ENCODE measurements at places on chromosomes 6 and 20.
A peak's percentile ranks its signal among the peaks of the same experiment; 100 is the strongest.

DNA sequence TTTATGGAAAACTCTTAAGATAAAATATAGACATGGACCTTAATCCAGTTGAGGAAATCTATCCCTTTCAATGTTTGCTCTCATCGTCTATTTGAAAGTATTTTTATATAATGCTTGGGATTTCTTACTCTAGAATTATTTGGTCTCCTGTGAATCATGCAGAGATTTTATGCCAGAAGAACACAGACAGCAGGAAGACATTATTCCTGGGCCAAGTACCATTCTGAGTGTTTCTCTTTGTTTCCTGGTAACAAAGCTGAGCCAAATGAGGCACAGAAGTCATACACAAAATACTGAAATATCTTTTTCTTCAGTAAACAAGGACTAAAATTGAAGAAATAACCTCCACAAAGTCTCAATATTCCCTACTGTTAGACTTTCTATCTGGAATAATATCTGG is 538.2 kb upstream of the EYS start:
- ATAC-seq: no peak

- no peak for ATAC-seq
Observed at GRCh38 chr6:22569281-22570184, at the start of gene HDGFL1. Gene HDGFL1, plus strand, starts transcription at chr6:22569566. Its CDS starts 10 bp downstream, at chr6:22569576.

GRCh38 chr20:63495741-63496595 is 2.9 kb downstream of the EEF1A2 start:
- ATAC-seq: peak; percentile 68

- ATAC-seq: no peak
Observed at GRCh38 chr6:109872968-109873545, 105.1 kb upstream of the GPR6 start.

DNA sequence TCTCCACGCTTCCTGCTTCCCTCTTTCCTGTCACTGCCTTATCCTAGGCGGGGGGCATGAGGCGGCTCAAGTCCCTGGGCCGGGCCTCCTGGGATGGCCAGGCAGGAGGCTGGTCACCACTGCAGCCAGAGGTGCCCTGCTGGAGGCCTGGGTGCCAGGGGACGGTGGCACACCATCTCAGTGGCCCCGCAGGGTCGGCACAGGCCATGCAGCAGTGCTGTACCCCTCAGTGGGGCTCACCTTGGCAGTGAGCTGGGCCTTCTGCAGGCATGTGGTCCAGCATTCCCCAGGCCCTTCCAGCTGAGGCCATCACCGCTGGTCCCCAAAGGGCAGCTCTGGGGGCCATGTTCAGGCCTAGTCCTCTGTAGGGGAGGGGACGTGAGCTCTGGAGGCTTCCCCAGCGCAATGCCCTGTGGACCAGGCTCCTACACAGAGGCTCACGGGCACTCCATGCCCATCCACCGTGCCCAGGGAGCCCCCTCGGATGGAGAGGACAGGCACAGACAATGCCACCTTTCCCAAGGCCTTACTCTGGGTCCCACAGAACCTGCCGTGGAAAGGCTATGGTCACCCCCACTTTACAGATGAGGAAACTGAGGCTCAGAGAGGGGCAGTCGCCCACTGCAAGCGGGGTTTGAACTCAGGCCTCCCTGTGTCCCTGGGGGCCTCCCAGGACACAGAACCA is 123.8 kb downstream of the TAF4 start:
- ATAC-seq: no peak

DNA sequence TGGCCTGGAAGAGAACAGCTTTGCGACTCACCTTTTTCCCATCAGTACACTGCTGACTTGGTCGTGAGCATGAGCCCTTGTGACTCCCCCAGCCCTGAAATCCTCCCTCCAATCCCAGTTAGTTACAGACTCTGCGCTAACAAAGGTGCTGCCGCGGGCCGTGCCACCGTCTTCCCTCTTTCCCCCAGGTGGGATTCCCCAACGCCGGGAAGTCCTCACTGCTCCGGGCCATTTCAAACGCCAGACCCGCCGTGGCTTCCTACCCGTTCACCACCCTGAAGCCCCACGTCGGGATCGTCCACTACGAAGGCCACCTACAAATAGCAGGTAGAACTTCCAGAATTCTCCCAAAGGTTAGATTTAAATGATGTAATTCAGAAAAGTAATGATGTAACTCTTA is 16.1 kb downstream of the MTG2 start:
- ATAC-seq: no peak

DNA sequence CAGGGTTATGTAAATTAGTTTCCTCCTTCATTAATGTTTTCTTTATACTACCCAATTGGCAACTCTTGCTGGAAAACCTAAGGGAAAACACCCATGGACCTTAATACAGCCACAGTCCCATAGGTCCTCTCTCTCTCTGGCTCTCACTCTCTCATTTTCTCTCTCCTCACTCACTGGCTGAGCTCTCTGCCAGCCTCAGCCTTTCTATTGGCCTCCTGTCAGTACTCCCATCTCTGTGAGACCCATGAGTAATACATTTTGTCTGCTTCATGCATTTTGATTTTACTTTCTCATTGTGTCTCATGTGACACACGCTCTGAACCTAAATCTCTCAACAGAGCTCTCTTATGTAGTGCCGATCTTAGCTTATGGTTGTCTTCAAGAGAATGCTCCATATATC is 907.5 kb downstream of the C6orf118 start:
- ATAC-seq: no peak

GRCh38 chr6:157134402-157135047 is 188.8 kb downstream of the TMEM242 start:
- ATAC-seq: no peak

- no peak for ATAC-seq
Observed at GRCh38 chr6:169450097-169450496, 196.5 kb upstream of the THBS2 start.

DNA sequence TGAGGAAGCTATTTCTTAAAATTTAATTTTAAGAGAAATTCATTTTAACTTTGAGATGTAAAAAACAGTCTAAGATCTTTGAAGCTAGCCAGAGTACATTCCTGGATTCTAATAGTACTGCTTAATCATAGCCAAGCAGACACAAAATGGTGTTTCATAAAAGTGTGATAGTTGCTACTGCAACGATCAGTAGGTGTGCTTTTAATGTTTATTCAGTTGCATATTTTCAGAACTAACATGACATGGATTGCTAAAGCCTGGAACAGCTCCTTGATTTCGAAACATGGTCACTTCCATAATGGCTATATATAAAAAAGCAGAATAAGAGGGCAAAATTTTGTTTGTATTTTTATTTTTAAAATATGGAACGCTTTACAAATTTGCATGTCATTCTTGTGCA is 35.5 kb downstream of the SESN1 start:
- ATAC-seq: no peak

- ATAC-seq: peak; percentile 79
Observed at GRCh38 chr6:83429857-83430610, 817 bp downstream of the ME1 start.

DNA sequence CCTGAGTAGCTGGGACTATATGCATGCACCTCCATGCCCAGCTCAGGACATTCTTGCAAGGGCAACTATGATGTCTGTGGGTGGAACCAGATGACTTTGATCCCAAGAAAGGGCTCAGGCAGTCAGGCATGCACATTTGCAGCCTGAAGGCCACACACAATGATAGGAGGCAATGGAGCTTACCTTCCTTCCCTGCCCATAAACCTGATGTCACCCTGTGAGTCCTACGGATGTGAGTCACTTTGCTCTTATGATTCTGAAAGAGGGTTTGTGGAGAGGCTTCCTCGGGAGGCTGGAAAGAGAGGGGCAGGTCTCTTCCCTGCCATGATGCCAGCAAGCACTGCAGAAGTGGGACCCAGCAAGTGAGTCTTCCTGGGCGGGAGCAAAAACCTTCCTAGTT is 202.4 kb downstream of the LY86 start:
- no peak for ATAC-seq

- no peak for ATAC-seq
Observed at GRCh38 chr6:5199702-5200101, 61.0 kb downstream of the LYRM4 start.

DNA sequence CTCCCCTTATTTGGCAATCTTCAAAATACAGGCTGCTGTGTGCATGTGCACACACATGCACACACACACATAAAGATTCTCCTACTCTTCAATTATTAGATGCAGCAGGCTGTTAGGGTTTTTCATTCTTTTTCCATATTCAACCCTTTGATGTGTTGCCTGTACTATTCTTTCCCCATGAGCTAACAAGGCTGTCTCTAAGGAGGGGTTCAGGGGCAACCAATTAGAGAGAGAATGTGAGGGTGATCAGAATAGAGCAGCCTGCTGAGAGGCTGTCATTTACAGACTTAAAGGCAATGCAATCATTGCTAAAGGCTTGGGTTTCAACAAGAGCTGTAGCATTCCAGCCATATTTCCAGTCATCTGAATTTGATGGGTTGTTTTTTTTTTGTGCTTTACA is 467.4 kb upstream of the ID4 start:
- no peak for ATAC-seq

DNA sequence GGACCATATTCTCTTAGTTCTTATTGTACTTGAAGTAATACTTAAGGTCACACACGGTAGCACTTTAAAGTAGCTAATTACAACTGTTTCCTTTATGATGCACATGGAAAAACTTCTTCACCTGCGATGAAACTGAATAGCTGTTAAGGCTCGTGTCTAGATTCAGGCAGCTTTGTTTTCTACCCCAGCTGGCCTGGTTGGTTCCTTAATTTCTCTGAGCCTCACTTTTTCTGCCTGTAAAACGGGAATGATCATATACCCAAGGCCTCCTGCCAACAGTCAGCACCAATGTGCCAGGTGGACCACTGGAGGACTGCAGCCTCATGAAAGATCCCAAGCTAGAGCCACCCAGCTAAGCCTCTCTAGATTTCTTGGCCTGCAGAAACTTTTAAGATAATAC is 35.0 kb downstream of the EDN3 start:
- no peak for ATAC-seq

- ATAC-seq: no peak
Observed at GRCh38 chr6:117603821-117604220, 1.5 kb upstream of the GOPC start.

- ATAC-seq: no peak
Observed at GRCh38 chr6:17271628-17272027, 9.5 kb upstream of the RBM24 start.

DNA sequence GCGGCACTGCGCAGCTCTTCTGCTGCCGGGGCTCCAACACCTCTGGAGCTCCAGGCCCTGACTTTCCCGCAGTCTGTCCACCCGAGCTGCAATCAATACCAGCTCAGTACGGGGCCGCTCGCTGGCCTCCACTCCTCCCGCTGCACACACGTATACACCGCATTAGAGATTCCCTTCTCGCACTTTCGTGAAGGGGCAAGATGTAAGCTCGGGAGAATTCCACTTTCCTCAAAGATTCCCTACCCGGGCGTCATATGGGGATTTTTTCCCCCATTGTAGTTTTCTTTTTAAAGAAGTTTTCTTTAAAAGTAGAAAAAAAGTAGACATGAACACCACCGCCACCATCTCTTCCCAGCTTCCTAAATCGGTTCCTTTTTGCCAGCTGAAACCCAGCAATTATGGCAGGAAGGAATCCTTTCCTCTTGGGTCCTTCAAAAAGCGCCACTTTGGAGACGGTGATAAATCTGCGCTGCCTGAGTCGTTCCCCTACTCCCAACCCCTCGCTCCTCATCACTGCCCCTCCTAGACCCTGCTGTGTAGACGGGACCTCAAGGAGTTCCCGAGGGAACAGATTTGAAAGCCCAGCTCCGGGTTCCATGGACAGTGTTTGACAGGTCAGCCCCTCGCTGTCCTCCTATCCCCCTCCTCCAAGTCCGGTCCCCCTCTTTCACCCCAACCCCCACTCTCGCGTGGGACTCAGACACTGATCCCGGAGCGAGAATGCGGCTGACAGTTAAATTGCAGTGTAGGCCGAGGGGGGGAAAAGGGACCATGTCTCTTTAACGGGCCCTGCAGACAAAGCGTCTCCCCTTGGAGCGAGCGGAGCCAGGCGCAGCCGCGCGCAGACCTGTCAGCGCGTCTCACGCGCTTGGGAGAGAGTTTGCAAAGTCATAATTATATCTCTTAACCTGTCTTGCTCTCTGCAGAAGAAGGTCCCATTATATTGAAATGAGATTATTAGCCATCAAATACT is 39.5 kb downstream of the NCR2 start:
- peak; percentile 13 for ATAC-seq

GRCh38 chr6:51477711-51478311 is 609.6 kb downstream of the PKHD1 start:
- no peak for ATAC-seq

DNA sequence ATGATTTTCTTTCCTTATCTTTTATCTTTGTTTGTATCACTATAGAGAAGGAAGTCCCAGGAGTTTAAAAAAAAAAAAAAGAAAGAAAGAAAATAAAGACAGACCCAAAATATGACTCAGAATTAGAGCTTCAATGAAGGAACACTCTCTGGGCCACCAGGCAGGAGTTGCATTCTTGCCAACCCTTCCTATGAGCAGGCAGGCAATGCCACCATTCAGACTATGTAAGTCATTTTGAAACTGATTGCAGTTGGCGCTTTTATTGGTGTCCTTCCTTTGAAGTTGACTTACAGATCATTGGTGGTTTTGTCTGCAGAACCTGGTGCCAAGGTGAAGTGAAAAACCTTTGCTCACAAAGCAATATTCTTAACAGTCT is 50.3 kb downstream of the MYB start:
- no peak for ATAC-seq

GRCh38 chr6:157906537-157907061 is 75.1 kb upstream of the SYNJ2 start:
- ATAC-seq: no peak

DNA sequence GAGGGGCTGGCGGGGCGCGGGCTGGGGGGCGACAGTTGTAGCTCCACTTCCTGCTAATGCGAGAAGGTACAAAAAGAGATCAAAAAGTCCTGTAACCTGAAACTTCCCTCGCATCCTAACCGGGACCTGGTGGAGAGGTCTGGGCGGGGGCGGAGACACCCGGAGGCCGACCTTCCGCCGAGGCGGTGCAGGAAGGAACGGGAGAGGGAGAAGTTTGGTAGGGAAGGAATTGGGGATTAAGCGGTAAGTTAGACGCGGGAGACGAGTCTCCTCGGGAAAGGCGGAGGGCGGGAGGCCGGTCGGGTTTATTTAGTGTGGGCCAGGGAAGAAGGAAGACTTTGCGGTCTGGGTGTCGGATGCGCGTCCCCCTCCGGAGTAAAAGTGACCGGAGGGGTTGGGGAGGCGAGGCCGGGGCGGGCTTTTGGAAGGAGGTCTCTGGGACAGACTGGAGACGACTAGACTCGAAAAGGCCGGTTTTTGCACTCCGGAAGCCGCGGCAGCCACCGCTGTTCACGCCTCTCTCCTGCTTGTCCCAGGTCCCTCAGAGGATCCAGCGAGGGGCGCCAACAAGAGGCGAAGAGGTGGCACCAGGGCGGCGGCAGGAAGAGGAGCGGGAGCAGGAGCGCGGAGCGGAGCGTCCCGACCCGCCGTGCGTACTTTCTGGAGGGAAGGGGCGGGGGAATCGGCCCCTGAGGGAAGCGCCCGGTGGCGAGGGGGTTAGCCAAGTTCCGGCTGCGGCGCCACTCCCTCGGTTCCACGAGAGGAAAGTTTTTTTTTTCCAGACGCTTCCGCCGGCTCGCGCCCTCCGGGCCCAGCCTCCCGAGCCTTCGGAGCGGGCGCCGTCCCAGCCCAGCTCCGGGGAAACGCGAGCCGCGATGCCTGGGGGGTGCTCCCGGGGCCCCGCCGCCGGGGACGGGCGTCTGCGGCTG is 734 bp downstream of the TPBG start:
- ATAC-seq: peak; percentile 68

Data from SK-N-SH treated with all-trans-retinoic acid at 6 μM for 48 hours (cell line).